Left forelimb (tissue), 1 donor: ENCODE measurements at places on chromosomes 6 and 20.

GRCh38 chr6:8017276-8017701 lies 46.9 kb downstream of the BLOC1S5 start:
- DNase-seq, result no peak

- no peak for DNase-seq
These were observed 123.3 kb downstream of the NFATC2 start for GRCh38 chr20:51419231-51419630.

DNA sequence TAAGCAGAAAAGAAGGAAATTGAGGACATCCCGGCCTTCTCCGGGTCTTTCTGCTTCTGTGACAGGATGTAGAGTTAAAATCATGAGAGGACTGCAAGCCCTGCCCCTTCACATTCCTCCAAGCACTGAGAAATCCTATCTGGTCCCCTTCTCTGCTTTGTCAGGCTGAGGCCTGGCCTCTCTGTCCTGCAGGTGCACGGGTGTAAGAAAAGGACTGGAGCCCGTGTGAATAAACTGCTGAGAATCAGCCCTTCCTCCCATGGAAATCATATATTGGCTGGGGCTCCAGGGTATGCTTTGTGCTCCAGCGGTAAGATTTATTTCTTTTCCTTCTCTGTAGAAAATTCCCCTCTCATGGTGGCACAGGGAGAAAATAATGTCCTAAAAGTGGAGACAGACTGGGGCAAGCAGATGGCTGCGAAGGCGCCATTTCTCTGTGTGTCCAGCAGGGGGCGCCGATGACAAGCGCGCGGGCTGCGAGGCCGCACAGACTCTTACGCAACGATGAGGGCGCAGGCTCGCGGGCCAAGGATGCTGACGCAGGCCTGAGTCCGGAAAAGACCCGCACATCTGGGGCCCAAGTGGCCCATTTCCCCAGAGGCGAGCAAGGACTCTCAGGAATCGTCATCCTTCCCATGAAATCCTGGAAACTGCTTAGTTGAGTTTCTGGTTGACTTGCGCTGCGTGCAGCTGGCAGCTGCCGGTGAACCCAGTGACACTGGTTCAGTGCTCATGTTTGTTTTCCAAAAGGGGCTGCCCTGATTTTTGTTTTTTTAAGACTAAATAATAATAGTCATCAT lies 258.6 kb downstream of the ADGB start:
- peak; percentile 85 for DNase-seq

DNA sequence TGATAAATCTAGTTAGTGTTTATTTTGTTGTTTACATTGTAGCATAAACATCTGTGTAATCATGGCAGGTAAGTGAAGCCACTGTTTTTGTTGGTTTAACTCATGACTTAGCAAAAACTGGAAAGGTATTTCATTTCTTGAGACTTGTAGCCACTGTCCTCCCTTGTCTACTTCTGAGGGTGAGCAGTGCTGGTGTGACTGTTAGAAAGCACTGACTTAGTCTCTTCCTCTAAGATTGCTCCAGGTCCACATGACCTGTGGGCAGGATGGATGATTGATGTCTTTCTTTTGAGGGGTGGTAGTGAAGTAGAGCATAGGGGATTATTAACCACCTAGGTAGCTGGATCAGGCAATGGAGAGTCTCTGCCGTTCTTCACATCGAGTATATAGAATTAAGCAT lies 203.8 kb downstream of the ARID1B start:
- no peak for DNase-seq

DNA sequence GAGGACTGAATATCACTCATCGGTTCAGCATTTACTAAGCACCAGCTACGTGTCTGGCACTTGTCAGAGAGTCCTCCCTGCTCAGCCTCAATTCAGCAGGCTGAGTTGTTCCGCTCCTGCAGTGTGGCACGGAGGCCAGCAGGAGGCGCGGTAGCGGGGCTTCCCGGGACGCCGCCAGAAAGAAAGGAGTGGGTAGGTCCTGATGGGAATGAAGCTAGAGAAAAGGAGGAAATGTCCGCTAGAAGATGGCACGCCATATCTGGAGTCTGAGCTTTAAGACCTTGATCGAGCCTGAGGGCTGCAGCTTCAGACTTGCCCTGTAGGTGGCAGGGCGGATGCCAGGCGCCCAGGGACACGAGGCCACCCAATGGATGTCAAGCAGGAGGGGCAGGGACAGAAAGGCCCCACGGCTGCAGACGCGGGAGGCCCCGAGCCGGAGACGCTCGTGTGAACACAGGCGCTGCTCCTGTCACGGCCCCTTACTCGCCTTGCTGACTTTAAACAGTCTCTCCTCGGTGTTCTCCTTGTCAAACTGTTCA lies 18.7 kb downstream of the SERPINB6 start:
- DNase-seq, result peak; percentile 86
